Neuronal stem cell (in vitro differentiated cells): ENCODE measurements at places on chromosomes 7 and 10.
A peak's percentile ranks its signal among the peaks of the same experiment; 100 is the strongest.

- no peak for DNase-seq
Observed at GRCh38 chr7:50379082-50379481, 71.1 kb downstream of the FIGNL1 start.

DNA sequence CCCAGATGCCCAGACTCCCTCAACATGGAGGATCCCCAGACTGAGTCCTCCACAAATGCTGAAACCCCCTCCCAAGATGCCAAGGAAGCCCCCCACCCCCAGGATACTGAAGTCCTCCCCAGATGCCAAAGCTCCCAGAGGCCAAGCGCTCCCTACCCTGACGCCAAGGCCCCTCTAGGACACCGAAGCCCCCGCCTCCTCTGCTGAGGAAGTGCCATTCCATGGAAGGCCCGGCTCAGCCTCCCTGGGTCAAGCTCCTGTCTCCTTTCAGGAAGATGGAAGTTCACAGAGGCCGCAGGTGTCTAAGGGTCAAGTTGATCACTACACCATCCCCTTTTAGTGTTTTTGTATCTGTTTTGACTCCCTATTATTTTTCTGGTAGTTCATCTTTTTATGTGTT is 606.8 kb downstream of the DNAJB6 start:
- DNase-seq = no peak

GRCh38 chr7:27115221-27116026 is 12.9 kb upstream of the HOXA2 start:
- DNase-seq = no peak

- DNase-seq = no peak
Observed at GRCh38 chr10:11921800-11922392, 98.7 kb downstream of the PROSER2 start.

GRCh38 chr10:131180740-131181415 is 130.6 kb downstream of the TCERG1L start:
- DNase-seq = no peak

GRCh38 chr10:90470966-90471365 is 386.9 kb downstream of the HTR7 start:
- no peak for DNase-seq

GRCh38 chr7:3073763-3074458 is 30.2 kb upstream of the CARD11 start:
- no peak for DNase-seq

GRCh38 chr10:101563007-101563406 is 25.1 kb downstream of the POLL start:
- no peak for DNase-seq

- no peak for DNase-seq
Observed at GRCh38 chr7:128714701-128715495, 24.3 kb upstream of the CALU start.

GRCh38 chr7:126702242-126703016 is 550.3 kb downstream of the GRM8 start:
- no peak for DNase-seq

GRCh38 chr7:45211066-45211465 is 53.5 kb downstream of the RAMP3 start:
- DNase-seq = no peak

DNA sequence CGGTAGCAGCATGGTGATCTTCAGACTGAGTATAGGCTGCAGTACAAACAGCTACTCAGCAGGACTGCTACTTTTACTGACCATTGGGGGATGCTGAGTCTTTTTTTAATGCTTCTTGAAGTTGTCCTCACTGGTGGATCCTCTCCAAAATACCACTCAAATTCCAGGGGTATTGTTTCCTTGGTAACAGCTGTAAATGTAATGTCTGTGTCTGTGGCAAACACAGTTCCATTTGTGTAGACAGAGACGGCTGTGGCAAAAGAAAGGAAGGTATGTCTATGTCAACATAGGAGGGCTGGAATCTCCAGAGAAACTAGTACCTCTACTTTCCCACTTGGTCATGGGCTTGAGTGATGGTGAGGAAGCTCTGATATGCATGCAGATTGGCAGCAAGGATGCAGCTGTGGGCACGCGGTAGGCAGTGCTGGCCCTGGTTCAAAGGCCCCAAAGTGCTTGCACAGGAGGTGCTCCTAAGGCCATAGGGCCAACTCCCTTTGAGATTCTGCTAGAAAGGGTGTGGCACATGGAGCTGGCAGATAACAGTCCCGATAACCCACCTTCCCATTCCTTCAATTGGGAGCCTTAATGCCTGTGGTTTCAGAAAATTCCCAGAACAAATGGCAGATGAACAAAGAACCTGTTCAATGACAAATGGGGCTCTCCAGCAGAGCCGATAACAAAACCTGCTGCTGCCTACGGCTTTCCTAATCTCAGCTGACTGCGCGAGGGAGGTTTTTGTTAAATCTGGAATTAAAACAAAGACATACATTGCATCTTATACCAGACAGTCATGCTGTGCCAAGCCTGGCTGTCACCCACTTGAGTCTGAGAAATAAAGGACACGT is 43.0 kb downstream of the PKD1L1 start:
- peak; percentile 29 for DNase-seq

GRCh38 chr7:19899529-19899928 is 126.1 kb upstream of the TMEM196 start:
- DNase-seq = no peak
